Stimulated activated naive CD4-positive, alpha-beta T cell treated with Interleukin-2 at 50 U/mL for 16 hours (primary cell): ENCODE measurements at places on chromosomes 12 and 14.

DNA sequence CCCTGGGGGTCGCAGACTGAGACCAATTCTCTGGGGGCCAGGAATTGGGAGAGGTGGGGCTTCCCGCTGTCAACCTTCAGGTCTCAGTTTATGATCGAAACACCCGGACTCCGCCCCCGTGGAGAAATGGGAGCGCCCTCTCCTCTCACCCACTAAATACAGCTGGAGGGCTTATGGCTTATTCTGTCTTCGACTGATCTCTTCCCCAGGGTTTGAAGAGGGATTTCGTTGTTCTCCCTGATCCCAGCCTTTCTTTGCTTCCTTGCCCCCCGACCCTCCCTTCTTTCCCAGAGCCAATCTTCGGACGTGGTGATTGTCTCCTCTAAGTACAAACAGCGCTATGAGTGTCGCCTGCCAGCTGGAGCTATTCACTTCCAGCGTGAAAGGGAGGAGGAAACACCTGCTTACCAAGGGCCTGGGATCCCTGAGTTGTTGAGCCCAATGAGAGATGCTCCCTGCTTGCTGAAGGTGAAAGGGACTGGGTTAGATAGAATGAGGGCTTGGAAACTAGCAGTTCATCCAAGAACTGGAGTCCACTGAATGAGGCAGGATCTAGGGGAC is 607 bp downstream of the OS9 start:
- no peak for DNase-seq

DNA sequence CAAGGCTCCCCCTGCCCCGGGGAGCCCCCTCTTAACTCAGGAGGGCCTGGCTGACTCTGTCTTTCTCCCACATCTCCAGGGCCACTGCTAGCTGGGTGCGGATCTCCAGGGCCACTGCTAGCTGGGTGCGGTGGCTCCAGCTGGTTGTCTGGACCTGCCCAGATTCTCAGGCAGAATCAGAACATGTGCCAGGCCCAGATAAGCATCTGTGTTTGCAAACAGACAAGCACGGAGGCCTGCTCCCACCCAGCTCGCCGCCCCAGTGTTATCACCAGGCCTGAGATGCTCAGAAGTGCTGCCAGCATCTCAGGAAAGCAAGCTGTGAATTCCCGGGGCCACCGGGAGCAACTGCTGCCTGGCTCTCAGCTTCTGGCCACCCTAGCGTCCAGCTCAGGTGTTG is 98.4 kb upstream of the FZD10 start:
- DNase-seq = no peak

GRCh38 chr14:105005929-105006830 is 14.7 kb downstream of the CDCA4 start:
- no peak for DNase-seq

DNA sequence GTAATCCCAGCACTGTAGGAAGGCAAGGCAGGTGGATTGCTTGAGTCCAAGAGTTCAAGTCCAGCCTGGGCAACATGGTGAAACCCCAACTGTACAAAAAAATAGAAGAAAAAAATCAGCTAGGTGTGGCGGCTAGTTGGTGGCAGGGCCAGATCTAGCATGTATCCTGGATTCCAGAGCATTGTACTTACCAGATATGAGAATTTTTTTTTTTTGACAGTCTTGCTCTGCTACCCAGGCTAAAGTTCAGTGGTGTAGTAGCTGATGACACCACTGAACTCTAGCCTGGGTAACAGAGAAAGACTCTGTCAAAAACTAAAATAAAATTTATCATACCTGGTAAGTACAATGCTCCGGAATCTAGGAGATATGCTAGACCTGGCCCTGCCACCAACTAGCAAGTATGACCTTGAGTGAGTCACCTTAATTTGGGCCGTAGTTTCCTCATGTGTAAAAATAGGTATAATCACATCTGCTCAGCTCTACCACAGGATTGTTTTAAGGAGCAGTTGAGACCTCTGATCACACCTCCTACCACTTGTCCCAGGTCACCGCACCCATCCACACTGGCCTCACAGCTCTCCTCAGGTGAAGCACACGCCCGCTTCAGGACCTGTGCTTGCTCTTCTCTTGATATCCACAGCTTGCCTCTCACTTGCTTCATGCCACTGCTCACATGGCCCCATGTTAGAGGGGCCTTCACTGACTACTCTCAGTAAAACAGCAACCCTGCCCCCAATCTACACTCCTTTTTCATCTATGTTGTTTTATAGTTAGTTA is 140.2 kb downstream of the STXBP6 start:
- no peak for DNase-seq

DNA sequence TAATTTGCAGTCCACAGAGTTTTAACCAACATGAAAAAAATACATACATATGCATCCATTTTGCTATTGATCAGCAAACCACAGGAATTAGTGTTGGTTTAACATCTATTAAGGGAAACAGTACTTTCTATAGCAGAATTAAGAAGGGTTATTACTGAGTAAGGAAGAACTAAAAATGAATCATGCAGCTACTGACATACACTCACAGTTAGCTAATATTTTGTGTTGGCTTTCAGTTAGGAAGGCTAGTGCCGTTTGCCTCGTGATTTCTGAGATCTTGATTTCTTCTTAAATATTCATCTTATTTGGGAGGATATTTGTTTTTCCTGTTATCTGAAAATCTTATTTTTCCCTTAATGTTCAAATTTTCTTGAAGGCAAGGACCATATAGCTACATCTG is 423.4 kb downstream of the NOVA1 start:
- no peak for DNase-seq
